Left lobe of liver (tissue), 2 donors: ENCODE measurements at places on chromosomes 7 and 10. TPM values are rescaled to one million over a fixed set of nuclear protein-coding genes. Genes with fewer than 3 reads are reported as not detected.

- no peak for DNase-seq
Measured at GRCh38 chr7:26136831-26137230, 15.2 kb upstream of the NFE2L3 start.

DNA sequence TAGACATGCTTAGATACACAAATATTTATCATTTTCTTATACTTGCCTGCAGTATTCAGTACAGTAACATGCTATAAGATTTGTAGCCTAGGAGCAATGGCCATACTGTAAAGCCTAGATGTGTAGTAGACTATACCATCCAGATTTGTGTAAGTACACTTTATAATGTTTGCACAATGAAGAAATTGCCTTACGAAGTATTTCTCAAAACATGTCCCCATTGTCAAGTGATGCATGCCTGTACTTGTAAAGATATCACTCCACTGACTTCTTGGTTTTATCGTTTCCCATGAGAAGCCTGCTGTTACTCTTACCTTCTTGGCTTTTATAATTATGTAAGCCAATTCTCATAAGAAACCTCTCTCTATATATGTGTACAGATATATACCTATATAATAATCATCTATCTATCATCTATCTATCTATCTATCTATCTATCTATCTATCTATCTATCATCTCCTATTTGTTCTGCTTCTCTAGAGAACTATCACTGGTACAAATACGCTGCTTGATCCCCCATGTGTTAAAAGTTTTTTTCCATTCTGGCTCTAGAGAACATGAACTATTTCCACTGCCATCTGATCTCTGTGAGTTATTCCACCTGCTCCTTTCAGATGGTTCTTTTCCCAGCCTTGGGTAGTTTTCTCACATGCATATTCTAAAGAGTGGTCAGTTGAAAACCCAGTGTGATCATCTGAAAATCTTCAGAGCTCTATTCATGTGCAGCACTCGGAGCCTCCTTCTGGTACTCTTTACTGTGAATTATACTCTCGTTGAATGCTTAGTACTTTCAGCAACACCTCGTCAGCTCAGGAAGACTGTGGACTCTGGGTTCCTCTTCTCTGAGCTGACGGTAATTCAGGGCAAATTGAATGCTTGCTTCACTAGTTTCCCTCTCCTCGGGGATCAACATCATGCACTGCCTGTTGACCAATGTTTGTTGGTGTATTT lies 14.5 kb upstream of the VCL start:
- DNase-seq, result no peak

- DNase-seq, result no peak
Measured at GRCh38 chr7:44994877-44995554, 5.0 kb upstream of the CCM2 start.

GRCh38 chr7:106345421-106346166 lies 60.8 kb upstream of the NAMPT start:
- DNase-seq, result no peak

DNA sequence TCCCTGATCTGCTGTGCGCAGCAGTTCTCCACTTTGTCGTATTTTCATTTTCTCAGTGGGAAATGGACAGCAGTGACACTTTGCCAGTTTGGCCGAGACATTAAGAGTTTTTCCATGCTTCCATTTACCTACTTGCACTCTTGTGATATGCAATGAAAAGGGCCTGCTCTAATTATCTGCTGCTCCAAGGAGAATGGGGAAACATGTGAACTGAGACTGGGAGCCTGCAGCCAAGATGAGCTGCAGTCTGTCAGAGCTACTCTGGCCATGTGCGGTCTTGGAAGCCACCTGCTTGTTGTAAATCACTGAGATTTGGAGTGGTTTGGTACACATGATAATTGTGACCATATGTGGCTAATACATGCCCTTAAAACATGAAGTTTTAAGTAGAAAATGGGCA lies 586.6 kb upstream of the POT1 start:
- no peak for DNase-seq

- no peak for DNase-seq
Measured at GRCh38 chr10:90920986-90921666, at the start of gene ANKRD1. TSS of gene ANKRD1 (minus strand) at chr10:90921087. CDS start at chr10:90921027, 60 bp downstream.

DNA sequence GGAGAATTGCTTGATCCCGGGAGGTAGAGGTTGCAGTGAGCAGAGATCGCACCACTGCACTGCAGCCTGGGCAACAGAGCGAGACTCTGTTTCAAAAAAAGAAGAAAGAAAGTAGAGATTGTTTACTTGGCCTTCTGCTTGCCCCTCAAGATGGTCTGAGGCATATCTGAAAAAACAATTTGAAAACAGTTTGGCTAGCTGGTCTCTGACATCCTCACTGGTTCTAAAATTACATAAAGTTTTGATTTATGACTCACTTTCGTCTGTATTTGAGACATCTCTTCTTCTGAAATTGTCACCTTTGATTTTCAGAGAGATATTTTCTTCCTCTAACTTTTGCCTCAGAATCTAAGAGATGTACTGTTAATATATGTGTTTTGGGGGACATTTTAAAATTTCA lies 49.6 kb upstream of the HELLS start:
- no peak for DNase-seq

GRCh38 chr7:108824840-108825580 lies 255.3 kb downstream of the DNAJB9 start:
- no peak for DNase-seq

DNA sequence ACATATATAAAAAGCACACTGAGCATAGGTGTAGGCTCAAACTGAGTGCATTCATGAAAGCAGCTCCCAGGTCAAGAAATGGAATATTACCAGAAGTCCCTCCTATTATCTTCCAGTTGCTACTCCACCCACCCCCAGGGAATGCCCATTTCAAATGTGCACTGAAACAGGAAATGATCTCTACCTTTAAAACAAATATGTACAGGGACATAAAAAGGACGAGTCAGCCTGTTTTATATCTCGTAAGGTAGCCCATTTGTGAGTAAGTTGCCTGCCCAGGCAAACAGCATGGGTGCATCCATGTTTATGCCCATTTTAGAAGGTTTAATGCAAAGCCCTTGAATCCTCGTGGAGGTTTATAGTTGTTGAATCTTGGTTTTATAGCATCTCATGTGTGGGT lies 10.4 kb downstream of the FFAR4 start:
- DNase-seq, result no peak

DNA sequence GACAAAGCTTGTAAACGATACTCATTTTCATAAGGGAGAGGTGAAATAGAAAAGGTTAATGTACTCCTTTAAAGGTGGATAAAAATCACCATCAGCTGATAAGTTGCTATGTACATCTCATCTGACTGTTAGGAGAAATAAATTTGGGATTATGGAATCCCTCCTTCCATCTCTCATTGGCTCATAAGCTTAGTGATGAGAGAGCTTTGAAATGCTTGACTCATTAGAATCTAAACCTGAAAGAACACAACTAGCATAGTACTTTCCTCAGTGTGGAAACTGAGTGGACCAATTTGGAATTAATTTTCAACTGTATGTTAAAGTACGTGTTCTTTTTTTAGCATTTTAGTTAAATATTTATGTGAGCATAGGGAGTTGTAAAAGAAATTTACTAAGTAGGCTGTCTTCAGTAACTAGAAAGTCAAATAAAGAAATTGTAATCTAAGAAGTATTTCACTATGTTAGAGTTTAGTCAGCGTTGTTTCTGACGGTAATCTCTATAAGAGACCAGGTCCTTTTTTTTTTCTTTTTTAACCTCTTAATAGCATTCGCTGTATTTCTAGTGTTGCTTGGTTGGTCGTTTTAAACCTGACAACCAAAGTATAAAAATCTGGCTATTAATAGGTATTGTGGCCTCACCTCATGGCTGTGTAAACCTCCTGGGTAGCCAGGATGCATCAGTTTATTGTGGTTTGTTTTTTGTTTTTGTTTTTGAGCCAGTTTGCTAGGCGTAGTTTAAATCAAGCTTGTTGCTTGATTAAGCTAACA lies 34.4 kb downstream of the FHIP2A start:
- DNase-seq, result no peak

DNA sequence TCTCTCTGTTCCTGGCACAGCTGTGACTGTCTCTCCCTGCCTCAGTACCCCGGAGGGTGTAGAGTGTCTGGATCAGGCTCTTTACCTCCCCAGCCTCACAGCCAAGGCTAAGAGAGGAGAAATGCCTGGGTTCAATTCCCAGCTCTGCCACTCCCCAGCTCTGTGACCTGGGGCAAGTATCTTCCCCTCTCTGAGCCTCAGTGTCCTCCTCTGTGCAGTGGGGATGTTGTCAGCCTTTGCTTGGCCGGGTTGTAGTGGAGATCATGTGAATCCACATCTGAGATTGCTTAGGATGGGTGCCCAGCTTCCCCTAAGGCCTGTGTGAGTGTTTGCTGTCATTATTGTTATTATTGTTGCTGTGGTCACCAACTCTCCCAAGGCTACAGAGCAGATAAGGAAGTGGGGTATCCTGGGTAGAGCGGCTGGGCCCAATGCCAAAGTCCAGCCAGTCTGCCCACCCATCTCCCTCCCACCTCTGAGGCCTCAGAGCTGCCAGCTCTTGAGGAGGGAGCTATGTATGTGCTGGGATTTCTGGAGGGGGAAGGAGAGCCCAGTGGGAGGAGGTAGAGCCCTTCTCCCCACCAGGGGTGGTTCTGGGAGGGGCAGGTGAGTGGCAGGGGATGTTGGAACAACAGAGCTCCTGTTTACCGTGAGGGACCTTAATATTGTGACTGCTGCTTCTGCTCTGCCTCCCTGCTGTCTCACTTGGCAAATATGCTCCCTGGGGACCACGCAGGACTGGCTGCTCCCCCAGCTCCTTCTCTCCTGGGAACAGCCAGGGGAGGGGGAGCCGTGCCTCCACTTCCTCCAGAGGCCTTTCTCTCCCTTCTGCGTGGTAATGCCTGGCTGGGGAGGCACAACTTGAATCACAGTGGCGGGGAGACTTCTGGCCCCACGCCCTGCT lies 170.5 kb downstream of the RPS24 start:
- no peak for DNase-seq

GRCh38 chr7:77482015-77482414 lies 55.1 kb upstream of the PTPN12 start:
- DNase-seq, result peak; percentile 58

DNA sequence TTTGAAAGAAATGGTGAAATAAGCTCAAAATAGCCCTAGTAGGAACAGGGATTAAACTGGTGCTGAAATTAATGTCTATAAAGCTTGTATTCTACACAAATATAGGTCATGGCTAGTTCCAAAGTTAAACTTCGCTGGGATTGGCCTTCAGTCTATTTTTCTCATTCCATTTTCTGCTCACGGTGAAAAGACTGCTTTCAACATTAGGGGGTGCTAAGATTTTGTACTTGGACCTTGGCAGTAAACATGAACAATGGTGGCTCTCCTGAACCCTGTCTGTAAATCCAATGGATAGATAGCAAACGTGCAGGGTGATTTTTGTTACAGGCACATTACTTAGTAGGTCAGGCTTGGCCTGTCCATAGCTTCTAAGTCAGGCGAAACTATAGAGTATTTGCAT lies 36.0 kb upstream of the RSU1 start:
- DNase-seq, result no peak

- no peak for DNase-seq
Measured at GRCh38 chr7:87816389-87816788, 59.8 kb downstream of the SLC25A40 start.

- peak; percentile 28 for DNase-seq
Measured at GRCh38 chr10:44924261-44925040, 13.3 kb downstream of the TMEM72 start.

DNA sequence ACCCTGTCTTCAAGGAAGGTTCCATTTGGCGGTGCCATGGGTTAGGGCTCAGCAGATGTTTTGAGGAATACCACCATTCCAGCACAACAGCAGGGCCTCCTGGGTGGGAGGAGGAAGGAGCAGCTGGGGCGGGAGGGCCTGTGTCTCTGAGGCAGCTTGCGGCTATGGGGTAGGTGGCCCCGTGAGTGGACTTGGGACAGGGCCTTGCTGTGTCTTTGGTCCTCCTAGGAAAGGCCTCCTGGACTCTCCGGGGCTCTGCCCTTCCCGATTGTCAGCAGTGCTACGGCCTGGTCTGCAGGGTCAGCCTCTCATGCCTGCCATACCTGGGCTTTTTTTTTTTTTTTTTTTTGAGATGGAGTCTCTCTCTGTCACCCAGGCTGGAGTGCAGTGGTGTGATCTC lies 96.7 kb downstream of the PAXIP1 start:
- no peak for DNase-seq

- DNase-seq, result no peak
Measured at GRCh38 chr10:86113044-86113443, 253.6 kb downstream of the GRID1 start.

- DNase-seq, result no peak
Measured at GRCh38 chr10:112805254-112805590, 144.8 kb upstream of the TCF7L2 start.

- no peak for DNase-seq
Measured at GRCh38 chr7:121404348-121404747, 8.2 kb upstream of the FAM3C start.

DNA sequence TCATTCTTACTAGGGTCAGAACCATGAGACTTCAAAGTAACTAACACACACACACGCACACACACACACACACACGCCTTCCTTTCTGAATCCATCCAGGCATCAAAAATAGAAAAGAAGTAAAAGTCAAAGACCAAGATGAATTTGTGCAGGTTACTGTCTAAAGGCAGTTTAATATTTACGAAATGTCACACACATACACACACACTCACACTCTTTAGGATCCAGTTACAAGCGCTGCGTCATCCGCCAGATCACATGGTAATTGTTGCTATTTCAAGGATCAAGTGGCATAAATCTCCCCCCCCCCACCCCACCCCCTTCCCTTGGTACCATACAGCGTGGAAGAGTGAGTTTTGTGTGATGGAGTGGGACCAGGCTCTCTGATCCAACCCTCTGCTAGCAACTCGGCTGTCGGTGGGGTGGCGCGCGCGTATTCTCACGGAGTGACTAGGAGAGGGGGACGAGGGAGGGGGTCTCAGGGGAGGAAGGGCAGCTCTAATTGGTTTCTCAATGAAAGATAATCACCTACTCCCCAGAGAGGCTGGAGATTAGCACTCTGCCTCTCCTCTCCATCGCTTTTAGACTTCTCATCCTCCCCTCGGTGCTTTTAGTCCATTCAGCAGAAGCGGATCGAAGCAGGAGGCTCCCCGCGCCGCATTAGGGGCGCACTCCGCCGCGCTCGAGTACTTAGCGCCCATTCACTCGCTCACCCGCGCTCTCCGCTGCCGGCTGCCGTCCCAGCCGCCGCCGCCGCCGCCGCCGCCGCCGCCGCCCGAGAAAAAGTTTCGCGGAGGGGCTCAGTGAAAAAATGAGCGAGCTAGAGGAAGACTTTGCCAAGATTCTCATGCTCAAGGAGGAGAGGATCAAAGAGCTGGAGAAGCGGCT lies 83.5 kb upstream of the PRKG1 start:
- no peak for DNase-seq

Gene GPR141
- not detected for total RNA-seq

Gene DEPP1
- total RNA-seq, result 6.8 TPM

Gene UNCX
- not detected for total RNA-seq

Gene PNLIPRP2
- 0.88 TPM for total RNA-seq

Gene CAMK2B
- 5.0 TPM for total RNA-seq

Gene PMS2
- 4.4 TPM for total RNA-seq

Gene ST8SIA6
- total RNA-seq, result 1.8 TPM
